ENCODE measurements at places on chromosomes 2 and 18. TPM values are rescaled to one million over a fixed set of nuclear protein-coding genes. Genes with fewer than 3 reads are reported as not detected.

- peaks cover 34% of the 10 kb centered on the region for H3K27me3 ChIP-seq
- no peaks in the 10 kb centered on the region for H3K36me3 ChIP-seq
- H3K27ac ChIP-seq = no peak overlapping the region
Observed at GRCh38 chr18:44918142-44918476, 237.4 kb downstream of the SETBP1 start.

GRCh38 chr18:25798046-25798445 lies 292.4 kb downstream of the SS18 start:
- DNase-seq = no peak
- no peaks in the 10 kb centered on the region for H3K4me1 ChIP-seq
- no peak overlapping the region for H3K4me3 ChIP-seq

DNA sequence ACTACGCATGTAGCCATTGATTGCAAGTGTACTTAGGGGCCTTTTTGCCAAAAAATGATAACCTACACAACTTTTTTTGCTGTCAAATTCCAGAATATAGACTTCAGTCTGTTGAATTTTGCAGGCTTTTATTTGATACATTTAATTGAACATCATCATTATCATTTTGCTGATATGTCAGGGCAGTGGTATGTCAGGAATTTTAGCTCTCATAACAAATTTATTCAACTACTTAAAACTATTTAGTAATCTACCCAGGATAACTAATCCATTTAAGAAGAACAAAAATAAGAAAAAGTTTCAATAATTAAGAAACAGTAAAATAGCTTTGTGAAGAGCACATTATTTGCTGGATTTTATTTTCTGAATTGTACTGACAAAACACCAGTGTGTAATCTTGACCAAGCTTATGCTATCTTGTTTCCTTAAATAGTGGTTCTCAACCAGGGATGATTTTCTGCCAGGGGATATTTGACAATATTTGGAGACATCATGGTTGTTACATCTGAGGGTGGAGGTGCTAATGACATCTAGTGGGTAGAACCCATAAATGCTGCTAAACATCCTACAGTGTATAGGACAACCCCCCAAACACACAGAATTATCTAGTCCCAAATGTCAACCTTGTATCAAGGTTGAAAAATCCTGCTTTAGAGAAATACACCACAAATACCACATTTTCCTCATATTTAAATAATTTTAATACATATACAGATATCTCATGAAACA lies 12.1 kb upstream of the TTN start:
- no peaks in the 10 kb centered on the region for H3K27me3 ChIP-seq
- H3K4me1 ChIP-seq = peaks cover 5% of the 10 kb centered on the region
- no peak overlapping the region for H3K4me3 ChIP-seq
- no peak overlapping the region for H3K27ac ChIP-seq

DNA sequence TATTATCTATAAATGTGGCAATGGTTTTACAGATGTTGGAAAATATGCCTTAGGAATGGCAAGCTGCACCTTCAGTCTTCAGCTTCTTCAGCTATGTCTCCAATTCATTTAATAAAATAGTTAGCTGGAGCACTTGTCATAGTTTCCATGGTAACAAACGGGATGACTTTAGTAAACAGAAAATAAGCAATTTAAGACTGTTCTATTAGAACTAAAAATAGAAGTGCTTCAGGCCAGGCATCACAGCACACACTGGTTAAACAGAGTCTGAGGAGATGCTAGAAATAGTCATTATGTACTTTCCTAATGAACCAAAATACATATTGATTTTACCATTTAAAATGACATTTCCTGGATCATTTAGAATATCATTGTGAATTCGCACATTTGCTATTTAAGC lies 195.0 kb downstream of the GCA start:
- no peaks in the 10 kb centered on the region for H3K36me3 ChIP-seq
- no peaks in the 10 kb centered on the region for H3K27me3 ChIP-seq
- DNase-seq = no peak
- H3K4me3 ChIP-seq = no peak overlapping the region

DNA sequence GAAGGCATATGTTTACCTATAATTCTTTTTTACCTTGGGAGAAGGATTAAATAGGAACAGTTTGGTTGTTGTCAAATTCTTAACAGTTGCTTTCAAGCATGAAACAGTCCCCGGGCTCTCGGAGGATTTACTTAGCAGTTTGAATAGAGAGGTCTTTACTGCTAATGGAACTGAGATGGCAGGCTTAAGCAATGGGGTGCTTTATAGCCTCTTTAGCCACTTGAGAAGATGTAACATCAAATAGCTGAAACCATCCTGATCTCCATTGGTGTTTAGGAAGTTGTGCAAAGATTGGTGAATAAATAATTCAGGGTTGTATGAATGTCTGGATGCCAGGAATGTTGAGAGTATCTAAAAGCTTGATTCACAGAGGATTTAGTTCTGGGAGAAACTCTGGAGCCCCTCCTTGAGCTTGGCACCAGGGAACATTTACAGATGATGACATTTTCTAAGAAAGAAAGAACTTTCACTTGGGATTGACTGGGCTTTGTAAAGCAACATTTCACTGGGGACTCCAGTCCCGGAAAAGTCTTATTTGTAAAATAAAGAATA lies 51.9 kb downstream of the PTPRM start:
- H3K4me3 ChIP-seq = no peak overlapping the region
- H3K27ac ChIP-seq = no peak overlapping the region
- H3K4me1 ChIP-seq = no peaks in the 10 kb centered on the region

GRCh38 chr2:45813003-45813941 lies 161.8 kb downstream of the PRKCE start:
- peaks cover 5% of the 10 kb centered on the region for H3K4me1 ChIP-seq
- no peak overlapping the region for H3K4me3 ChIP-seq
- H3K36me3 ChIP-seq = no peaks in the 10 kb centered on the region
- DNase-seq = no peak

The RIT2 gene
- not detected for total RNA-seq

The SIX2 gene
- not detected for total RNA-seq

GRCh38 chr18:77124452-77124922 lies 8.1 kb downstream of the MBP start:
- H3K27me3 ChIP-seq = no peaks in the 10 kb centered on the region
- peaks cover 8% of the 10 kb centered on the region for H3K36me3 ChIP-seq
- peak; percentile 73 for DNase-seq

DNA sequence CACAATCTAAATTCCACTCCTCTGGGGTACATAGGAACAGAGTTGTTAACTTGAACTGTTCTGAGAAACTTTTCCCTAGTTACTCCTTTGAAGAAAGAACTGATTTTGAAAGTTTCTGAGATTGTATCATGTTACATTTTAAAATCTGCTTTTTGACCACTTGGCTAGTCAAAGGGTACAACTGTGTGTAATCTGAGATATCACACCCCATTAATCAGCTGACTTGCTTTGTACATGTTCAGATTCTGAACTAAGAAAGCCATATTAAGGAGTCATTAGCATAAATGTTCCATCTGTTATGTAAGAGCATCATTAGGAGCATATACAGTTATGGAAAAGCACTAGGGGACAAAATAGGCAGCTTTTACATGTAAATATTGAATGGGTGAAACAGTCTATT lies 3.8 kb upstream of the WDR35 start:
- no peak overlapping the region for H3K4me3 ChIP-seq
- DNase-seq = no peak
- peaks cover 15% of the 10 kb centered on the region for H3K4me1 ChIP-seq
- H3K27ac ChIP-seq = no peak overlapping the region

The INPP5D gene
- 69.3 TPM for total RNA-seq

DNA sequence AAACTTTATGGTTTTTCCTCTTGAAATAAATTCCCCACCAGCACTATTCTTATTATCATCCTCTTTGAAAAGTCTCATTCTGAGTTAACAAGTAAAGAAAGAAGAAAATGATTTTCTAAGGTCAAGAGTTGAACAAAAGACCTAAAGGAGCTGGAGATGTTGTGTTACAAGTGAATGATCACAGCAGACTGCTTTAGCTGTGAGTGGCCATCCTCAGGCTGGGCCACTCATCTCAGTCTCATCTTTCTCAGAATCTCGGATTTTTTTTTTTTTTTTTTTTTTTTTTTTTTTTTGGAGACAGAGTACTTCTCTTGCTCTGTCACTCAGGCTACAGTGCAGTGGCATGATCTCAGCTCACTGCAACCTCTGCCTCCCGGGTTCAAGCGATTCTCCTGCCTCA lies 133.3 kb downstream of the CDH2 start:
- H3K4me3 ChIP-seq = no peak overlapping the region
- no peaks in the 10 kb centered on the region for H3K27me3 ChIP-seq
- no peaks in the 10 kb centered on the region for H3K36me3 ChIP-seq
- DNase-seq = no peak
- no peak overlapping the region for H3K27ac ChIP-seq

DNA sequence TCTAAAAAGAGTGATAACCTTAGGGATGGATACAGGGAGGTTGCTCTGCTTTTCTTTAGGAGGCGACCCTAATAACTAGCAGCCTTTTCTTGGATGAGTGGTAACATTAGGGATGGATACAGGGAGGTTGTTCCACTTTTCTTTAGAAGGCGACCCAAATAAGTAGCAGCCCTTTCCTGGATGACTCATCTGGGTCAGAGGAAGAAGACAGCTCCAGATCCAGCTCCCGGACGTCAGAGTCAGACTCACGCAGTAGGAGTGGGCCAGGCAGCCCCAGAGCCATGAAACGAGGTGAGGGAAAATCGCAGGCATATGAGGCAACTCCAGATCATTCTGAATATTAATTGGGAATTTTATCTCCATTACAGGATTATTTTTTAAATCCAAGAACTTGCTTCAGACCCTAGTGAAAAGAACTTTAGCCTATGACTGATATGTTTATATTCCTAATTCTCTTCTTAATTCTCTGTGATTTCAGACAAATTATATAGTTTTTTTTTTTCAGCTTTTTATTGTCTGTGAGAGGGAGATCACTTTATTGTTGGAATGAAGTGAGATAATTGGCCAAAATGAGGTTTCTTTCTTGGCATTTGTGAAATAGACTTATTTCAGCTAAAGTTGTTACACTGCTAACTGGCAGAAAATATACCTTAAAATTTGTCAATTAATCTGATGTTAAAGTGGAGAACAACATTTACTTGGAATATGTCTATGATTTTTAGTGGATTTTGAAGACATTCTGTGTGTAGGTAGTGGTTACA lies 31.2 kb upstream of the C1GALT1C1L start:
- DNase-seq = no peak
- no peaks in the 10 kb centered on the region for H3K36me3 ChIP-seq
- no peaks in the 10 kb centered on the region for H3K4me1 ChIP-seq
- no peak overlapping the region for H3K4me3 ChIP-seq
- no peak overlapping the region for H3K27ac ChIP-seq
- H3K27me3 ChIP-seq = no peaks in the 10 kb centered on the region

The DSC2 gene
- total RNA-seq = not detected

- H3K27me3 ChIP-seq = peaks cover 13% of the 10 kb centered on the region
- H3K27ac ChIP-seq = no peak overlapping the region
Observed at GRCh38 chr2:215573496-215573895, 137.6 kb upstream of the FN1 start.

GRCh38 chr2:113138428-113139322 lies 11.3 kb downstream of the IL1RN start:
- peak overlapping the region; percentile 45 for H3K27ac ChIP-seq
- H3K4me1 ChIP-seq = peaks cover 37% of the 10 kb centered on the region
- peak; percentile 80 for DNase-seq

- H3K36me3 ChIP-seq = no peaks in the 10 kb centered on the region
- DNase-seq = peak; percentile 47
- H3K27ac ChIP-seq = no peak overlapping the region
- H3K4me3 ChIP-seq = no peak overlapping the region
Observed at GRCh38 chr2:212686285-212686895, 147.8 kb upstream of the ERBB4 start.

The CTIF gene
- total RNA-seq = 4.7 TPM
